ENCODE measurements at places on chromosomes 12 and 14. TPM values are rescaled to one million over a fixed set of nuclear protein-coding genes. Genes with fewer than 3 reads are reported as not detected.

Gene RNASE1
- not detected for polyA plus RNA-seq

Gene HVCN1
- polyA plus RNA-seq: 1.1 TPM

Gene CFAP251
- polyA plus RNA-seq: 74.2 TPM

- H3K4me3 ChIP-seq: no peak overlapping the region
- no peak overlapping the region for H3K27ac ChIP-seq
- H3K36me3 ChIP-seq: no peaks in the 10 kb centered on the region
- no peaks in the 10 kb centered on the region for H3K4me1 ChIP-seq
These were observed 52.7 kb upstream of the LMO3 start for GRCh38 chr12:16658699-16659098.

DNA sequence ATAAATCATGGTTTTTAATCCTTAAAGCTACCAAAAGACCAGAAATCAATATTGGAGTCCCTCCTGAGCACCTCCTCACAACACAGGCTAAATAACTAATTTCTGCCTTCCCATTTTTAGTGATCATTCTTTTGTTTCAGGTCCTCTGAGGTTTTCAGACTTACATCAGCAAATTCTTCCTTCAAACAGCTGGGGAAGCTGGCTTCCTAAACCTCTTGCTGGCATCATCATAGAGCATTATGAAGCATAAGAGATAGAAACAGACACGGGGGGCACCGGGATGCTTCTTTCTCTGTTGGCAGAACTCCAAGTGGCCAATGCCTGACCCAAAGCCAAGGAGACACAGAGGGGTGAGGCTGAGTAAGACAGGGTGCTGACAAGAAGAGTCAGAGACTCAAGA, 47.9 kb upstream of the DBX2 start:
- H3K4me1 ChIP-seq: no peaks in the 10 kb centered on the region
- DNase-seq: no peak
- H3K4me3 ChIP-seq: no peak overlapping the region
- no peak overlapping the region for H3K27ac ChIP-seq
- H3K36me3 ChIP-seq: no peaks in the 10 kb centered on the region
- H3K27me3 ChIP-seq: no peaks in the 10 kb centered on the region

DNA sequence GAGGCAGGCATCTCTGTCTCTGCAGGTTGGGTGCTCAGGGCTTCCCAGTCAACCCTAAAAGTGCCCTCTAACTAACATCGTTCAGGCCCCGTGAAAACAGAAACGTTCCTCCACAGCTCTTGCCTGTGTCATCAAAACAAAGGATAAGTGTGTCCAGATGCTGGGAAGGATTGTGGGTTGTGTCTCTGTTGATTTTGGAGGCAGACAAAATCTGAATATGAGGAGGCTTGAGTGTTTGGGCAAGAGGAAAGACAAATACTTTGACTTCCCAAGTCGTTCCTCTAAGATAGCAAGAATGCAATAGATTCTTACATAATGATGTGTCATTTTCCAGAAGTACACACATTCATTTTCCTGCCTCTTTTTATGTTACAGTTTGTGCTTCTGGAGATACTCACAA, 52.9 kb downstream of the SERPINA3 start:
- H3K27me3 ChIP-seq: no peaks in the 10 kb centered on the region
- no peak overlapping the region for H3K4me3 ChIP-seq
- H3K27ac ChIP-seq: no peak overlapping the region
- H3K36me3 ChIP-seq: no peaks in the 10 kb centered on the region
- H3K4me1 ChIP-seq: peaks cover 2% of the 10 kb centered on the region

- H3K4me1 ChIP-seq: no peaks in the 10 kb centered on the region
- no peak overlapping the region for H3K27ac ChIP-seq
- peaks cover 13% of the 10 kb centered on the region for H3K27me3 ChIP-seq
- H3K4me3 ChIP-seq: no peak overlapping the region
- no peak for DNase-seq
- no peaks in the 10 kb centered on the region for H3K36me3 ChIP-seq
These were observed 21.4 kb downstream of the FAIM2 start for GRCh38 chr12:49882248-49882850.

GRCh38 chr12:108764540-108765288, 33.4 kb upstream of the CORO1C start:
- H3K27me3 ChIP-seq: no peaks in the 10 kb centered on the region
- H3K4me3 ChIP-seq: no peak overlapping the region
- H3K36me3 ChIP-seq: no peaks in the 10 kb centered on the region
- no peak overlapping the region for H3K27ac ChIP-seq
- H3K4me1 ChIP-seq: no peaks in the 10 kb centered on the region
- no peak for DNase-seq

- no peaks in the 10 kb centered on the region for H3K36me3 ChIP-seq
- H3K27me3 ChIP-seq: no peaks in the 10 kb centered on the region
- H3K4me3 ChIP-seq: no peak overlapping the region
These were observed 552.3 kb downstream of the SLC16A7 start for GRCh38 chr12:60148109-60148508.

DNA sequence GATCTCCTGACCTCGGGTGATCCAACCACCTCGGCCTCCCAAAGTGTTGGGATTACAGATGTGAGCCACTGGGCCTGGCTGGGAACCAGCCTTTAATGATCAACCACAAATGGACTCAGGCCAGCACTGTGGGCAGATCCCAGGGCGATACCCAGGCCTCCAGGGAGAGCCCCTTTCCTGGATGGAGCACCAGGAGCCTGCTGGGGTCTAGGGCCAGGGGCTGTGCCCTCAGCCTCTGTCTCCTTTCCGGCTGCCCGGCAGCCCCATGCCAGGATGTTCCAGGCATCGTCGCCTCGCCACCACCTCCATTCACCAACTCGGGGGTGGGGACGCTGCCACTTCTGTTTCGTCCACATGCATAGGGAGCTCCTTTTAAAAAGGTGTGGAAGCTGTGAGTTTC, 2.3 kb downstream of the ADGRD1 start:
- no peak overlapping the region for H3K4me3 ChIP-seq
- peaks cover 11% of the 10 kb centered on the region for H3K27me3 ChIP-seq
- H3K4me1 ChIP-seq: no peaks in the 10 kb centered on the region
- H3K27ac ChIP-seq: no peak overlapping the region
- DNase-seq: no peak

All from keratinocyte (primary cell).